ENCODE measurements at places on chromosomes 2 and 18.

- H3K4me1 ChIP-seq = no peaks in the 10 kb centered on the region
- no peak overlapping the region for H3K4me3 ChIP-seq
- DNase-seq = no peak
- no peaks in the 10 kb centered on the region for H3K27me3 ChIP-seq
- H3K36me3 ChIP-seq = no peaks in the 10 kb centered on the region
These were observed 19.4 kb upstream of the RNF138 start for GRCh38 chr18:32072321-32072720.

GRCh38 chr2:7744827-7745226 is 827.6 kb downstream of the RNF144A start:
- no peaks in the 10 kb centered on the region for H3K36me3 ChIP-seq
- H3K27me3 ChIP-seq = no peaks in the 10 kb centered on the region
- no peaks in the 10 kb centered on the region for H3K4me1 ChIP-seq
- DNase-seq = no peak
- H3K27ac ChIP-seq = no peak overlapping the region
- no peak overlapping the region for H3K4me3 ChIP-seq

- H3K4me3 ChIP-seq = peak overlapping the region; percentile 79
- no peaks in the 10 kb centered on the region for H3K27me3 ChIP-seq
- DNase-seq = peak; percentile 42
- peak overlapping the region; percentile 81 for H3K27ac ChIP-seq
- peaks cover 3% of the 10 kb centered on the region for H3K36me3 ChIP-seq
These were observed 743 bp downstream of the HADHA start for GRCh38 chr2:26243470-26244308.

DNA sequence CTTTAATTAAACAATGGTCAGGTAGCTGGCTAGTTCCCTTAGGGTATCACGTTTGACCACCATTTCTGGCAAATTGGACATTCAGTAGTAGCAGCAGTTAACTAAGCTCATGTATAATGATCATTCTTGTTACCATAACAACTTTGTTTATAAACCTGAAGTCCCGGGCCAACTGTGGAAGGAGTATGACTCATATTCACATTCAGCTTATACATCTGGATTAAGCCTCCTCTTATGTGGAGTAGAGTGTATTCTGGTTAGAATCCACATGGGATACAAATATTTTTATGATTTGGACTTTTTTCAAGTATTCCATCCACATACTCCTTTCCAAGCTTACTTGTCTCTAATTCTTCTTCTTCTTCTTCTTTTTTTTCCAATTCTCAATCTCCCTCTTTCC is 70.3 kb upstream of the ZSWIM2 start:
- no peaks in the 10 kb centered on the region for H3K4me1 ChIP-seq
- DNase-seq = no peak
- no peak overlapping the region for H3K27ac ChIP-seq
- no peaks in the 10 kb centered on the region for H3K27me3 ChIP-seq
- no peaks in the 10 kb centered on the region for H3K36me3 ChIP-seq

DNA sequence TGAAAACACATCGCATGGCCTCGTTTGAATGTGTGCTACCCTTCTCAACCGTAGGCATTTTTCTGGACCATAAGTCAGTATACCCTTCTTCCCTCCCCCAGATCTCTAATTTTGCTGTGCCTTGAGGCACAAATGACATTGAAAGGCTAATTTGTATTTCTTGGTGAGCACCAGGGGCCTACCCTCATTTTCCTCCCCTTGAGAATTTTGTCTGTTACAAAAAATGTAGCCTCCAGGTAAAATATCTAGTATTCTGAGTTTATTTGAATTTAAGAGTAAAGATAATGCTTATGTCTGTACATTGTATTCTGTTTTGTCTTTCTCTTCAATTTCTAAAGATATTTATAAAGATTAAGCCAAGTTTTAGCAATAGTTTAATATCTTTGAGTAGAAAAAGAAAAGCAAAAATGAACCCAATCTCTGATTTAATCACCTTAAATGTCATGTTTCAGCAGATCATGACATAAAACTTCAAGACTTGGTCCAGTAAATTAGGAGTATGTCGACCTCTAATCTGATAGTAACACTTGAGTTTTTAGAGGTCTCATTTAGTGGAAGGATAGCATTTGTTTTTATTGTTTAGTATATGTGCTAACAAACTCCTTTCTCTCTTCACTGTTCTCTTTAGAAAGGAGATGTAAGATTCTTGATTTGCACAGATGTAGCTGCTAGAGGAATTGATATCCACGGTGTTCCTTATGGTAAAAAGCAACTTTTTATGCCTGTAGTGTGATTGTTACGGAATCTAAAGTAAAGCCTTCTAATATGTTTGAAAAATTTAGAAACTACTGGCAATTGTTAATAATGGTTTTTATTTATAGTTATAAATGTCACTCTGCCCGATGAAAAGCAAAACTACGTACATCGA is 36.4 kb downstream of the DDX1 start:
- DNase-seq = no peak
- peaks cover 84% of the 10 kb centered on the region for H3K36me3 ChIP-seq
- no peaks in the 10 kb centered on the region for H3K4me1 ChIP-seq
- H3K27ac ChIP-seq = no peak overlapping the region
- no peak overlapping the region for H3K4me3 ChIP-seq
- no peaks in the 10 kb centered on the region for H3K27me3 ChIP-seq

GRCh38 chr2:85250045-85250444 is 77.7 kb downstream of the TGOLN2 start:
- H3K4me3 ChIP-seq = no peak overlapping the region
- DNase-seq = no peak
- H3K4me1 ChIP-seq = peaks cover 86% of the 10 kb centered on the region
- no peaks in the 10 kb centered on the region for H3K36me3 ChIP-seq
- H3K27me3 ChIP-seq = no peaks in the 10 kb centered on the region

DNA sequence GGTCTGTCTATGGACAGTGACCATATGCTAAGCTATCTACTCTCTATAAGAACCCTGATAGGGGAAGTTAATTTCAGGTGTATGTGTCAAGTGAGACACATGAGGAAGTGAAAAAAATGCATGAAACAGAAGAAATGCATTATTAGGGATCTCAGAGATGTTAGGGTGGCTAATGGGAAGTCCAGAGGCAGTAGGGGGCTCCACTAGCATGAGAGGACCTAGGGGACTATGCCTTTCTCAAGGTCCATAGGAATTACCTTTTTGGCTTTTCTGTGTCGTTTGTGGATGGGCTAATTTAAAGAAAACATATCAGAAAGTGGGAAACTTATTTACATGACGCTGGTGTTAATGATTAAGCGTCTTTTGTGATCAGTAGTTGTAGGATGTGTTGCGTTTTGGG is 1653.2 kb downstream of the DPP10 start:
- H3K36me3 ChIP-seq = no peaks in the 10 kb centered on the region
- no peak for DNase-seq
- no peaks in the 10 kb centered on the region for H3K27me3 ChIP-seq
- no peaks in the 10 kb centered on the region for H3K4me1 ChIP-seq

Measured in Panc1 (cell line).